Fibroblast of villous mesenchyme (primary cell): ENCODE measurements at places on chromosomes 5 and 9. TPM values are rescaled to one million over a fixed set of nuclear protein-coding genes. Genes with fewer than 3 reads are reported as not detected.

The FABP6 gene
- total RNA-seq: not detected in 2 replicates

The SCGB3A2 gene
- total RNA-seq: not detected in 2 replicates

The NFIB gene
- total RNA-seq: 5.8 and 12.1 TPM in 2 replicates

The LEAP2 gene
- under 0.01 and 0.32 TPM in 2 replicates for total RNA-seq

The AHRR gene
- 22.5 and 35.1 TPM in 2 replicates for total RNA-seq

The CDO1 gene
- 0.32 and 2.6 TPM in 2 replicates for total RNA-seq

The DDX4 gene
- not detected in 2 replicates for total RNA-seq

The BNC2 gene
- total RNA-seq: 33.7 and 41.6 TPM in 2 replicates

The RECK gene
- total RNA-seq: 30.9 and 32.8 TPM in 2 replicates

The PDE8B gene
- total RNA-seq: 0.64 and 6.0 TPM in 2 replicates

The CCDC69 gene
- total RNA-seq: 3.0 and 3.2 TPM in 2 replicates

The LIX1 gene
- under 0.01 TPM in 1 of 2 replicates, not detected in the other for total RNA-seq

The SHC3 gene
- 7.4 and 11.7 TPM in 2 replicates for total RNA-seq

The SLC6A7 gene
- under 0.01 TPM in 2 replicates for total RNA-seq

The RANBP6 gene
- total RNA-seq: 29.0 and 45.3 TPM in 2 replicates

The C5orf34 gene
- 3.9 and 7.8 TPM in 2 replicates for total RNA-seq

The BAAT gene
- total RNA-seq: under 0.01 TPM in 1 of 2 replicates, not detected in the other

The C9orf85 gene
- 9.7 and 16.4 TPM in 2 replicates for total RNA-seq

The LHX3 gene
- not detected in 2 replicates for total RNA-seq

The PTPRD gene
- total RNA-seq: 7.1 and 26.3 TPM in 2 replicates

The PCDHGB6 gene
- 4.2 and 4.3 TPM in 2 replicates for total RNA-seq

The FOXI1 gene
- not detected in 2 replicates for total RNA-seq

The ANKRD33B gene
- 1.6 and 2.6 TPM in 2 replicates for total RNA-seq

The SLC6A19 gene
- not detected in 2 replicates for total RNA-seq

The CCDC107 gene
- 18.1 and 18.7 TPM in 2 replicates for total RNA-seq

The CDC25C gene
- total RNA-seq: 4.8 and 6.9 TPM in 2 replicates

The CCDC152 gene
- 0.86 and 0.97 TPM in 2 replicates for total RNA-seq

The PDGFRB gene
- total RNA-seq: 341 TPM in 2 replicates

The NPDC1 gene
- total RNA-seq: 6.4 and 13.0 TPM in 2 replicates

The FCN1 gene
- total RNA-seq: not detected in 2 replicates

The DIRAS2 gene
- total RNA-seq: 0.97 and 1.3 TPM in 2 replicates

The CYLC2 gene
- total RNA-seq: not detected in 2 replicates

The PCDHB9 gene
- under 0.01 and 0.64 TPM in 2 replicates for total RNA-seq
